ENCODE measurements at places on chromosomes 7 and 10.

- DNase-seq = no peak
Observed at GRCh38 chr7:37448011-37448635, 541 bp downstream of the ELMO1 start.

DNA sequence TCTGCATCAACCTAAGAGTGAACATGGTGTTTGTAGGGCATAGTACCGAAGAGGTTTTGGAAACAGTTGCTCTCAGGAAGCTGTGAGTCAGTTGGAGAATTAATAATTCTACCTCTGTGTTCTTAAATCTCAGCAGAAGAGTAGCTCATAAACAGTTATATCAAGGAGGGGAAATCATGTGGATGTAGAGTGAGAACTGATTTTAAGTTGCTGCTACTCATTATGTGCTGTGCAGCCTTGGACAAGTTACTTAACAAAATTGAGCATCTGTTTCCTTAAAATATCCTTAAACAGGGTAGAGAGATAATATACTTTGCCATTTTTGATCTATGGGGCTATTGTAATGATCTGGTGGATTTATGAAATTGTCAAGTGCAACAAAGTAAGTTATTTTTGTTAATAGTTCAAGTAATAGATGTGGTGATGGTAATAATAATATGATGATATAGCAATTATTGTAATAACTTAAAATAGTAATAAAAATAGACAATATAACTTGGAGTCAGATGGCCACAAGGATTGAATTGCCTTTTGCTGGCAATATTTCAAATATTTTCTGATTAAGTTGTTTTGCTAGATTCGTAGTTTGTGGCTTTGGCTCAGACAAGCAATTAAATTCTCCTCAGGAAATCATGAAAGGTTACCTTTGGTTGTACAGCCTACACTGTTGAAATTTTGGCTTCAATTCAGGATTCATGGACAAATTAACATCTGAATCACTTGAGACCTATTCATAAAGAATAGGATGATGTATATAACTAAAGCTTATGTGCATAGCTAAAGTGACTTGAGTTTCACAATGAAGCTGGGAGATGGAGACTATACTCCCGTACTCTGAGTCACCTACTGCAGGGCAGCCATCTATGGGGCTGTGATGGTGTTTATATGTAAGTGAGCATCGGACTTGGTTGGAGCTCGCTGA lies 228.5 kb downstream of the CDK14 start:
- DNase-seq = no peak

GRCh38 chr10:79385392-79385795 lies 38.1 kb downstream of the PPIF start:
- no peak for DNase-seq

- peak; percentile 13 for DNase-seq
Observed at GRCh38 chr7:158811461-158811860, 17.8 kb downstream of the ESYT2 start.

DNA sequence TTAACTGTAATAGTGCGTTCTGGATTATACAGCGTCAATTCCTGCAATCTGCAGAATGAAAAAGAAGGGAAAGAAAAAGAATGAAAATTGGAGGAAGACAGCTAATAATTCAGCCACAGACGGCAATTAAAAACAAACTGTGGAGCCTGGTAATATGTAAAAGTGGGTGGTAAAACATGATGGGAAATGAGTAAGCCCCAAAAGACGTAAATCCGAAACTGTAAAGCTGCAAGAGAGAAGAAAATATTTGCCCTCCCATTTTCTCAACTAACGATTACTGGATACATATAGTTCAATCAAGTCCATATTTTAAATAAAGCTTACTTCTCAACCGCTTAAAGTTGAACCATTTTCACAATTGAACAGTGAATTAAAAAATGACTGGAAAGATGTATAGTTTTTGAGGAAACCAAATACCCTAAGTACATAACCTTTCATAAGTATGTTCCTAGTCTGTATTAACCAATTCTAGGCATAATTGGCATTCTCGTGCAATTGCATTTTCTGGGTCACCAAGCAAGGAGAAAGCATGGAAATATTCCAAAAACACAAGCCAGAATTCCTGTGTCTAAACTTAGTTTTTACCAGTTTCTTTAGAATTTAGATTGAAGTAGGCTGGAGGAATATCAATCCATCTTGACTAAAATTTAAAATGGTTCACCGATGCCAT lies 44.8 kb downstream of the MALSU1 start:
- no peak for DNase-seq

GRCh38 chr7:47194516-47195057 lies 387.3 kb downstream of the TNS3 start:
- no peak for DNase-seq

DNA sequence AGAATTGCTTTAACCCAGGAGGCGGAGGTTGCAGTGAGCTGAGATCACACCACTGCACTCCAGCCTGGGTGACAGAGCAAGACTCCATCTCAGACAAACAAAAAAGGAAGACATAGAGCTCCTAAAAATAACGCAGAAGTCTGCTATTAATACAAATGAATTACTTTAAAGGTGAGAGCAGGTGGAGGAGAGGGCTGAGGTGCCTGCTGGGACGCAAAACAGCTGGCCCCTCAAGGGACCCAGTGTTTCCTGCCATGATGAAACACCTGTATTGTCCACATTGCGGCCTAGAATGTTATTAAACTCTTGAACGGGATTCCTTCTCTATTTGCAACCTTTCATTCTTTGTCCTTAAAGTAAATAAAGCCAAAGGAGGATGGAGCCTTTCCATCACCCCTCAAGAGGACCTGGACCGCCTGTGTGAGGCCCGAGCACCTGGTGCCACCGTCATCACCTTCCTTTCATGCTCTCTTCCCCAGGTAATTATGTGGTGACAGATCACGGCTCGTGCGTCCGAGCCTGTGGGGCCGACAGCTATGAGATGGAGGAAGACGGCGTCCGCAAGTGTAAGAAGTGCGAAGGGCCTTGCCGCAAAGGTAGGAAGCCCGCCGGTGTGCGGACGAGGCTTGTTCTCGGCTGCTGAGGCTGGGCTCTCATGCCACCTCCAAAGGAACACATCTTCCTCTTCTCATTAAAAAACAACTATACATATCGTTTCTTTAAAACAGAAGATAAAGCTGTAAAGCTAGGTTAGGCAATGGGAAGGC lies 136.7 kb downstream of the EGFR start:
- no peak for DNase-seq

GRCh38 chr10:92969151-92969550 lies 91.4 kb upstream of the CYP26C1 start:
- DNase-seq = no peak

GRCh38 chr10:4101918-4102654 lies 317.1 kb upstream of the KLF6 start:
- no peak for DNase-seq

DNA sequence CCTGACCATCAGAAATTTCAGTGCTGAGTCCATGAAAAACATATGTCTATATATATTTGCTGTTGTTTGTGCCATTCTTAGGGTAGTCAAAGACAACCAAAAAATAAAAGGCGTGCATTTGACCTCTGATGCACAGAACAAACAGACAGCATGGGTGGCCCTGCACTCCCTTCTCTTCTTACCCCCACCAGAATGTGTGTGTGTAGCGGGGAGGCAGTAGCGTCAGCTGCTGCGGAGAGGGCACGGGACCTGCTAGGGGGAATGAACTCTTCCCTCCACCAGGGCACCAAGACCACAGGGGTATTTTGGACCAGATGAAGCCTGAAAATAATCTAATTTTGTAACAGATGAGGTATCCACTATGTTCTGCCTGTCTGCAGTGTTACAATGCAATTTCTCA lies 277.7 kb upstream of the ZNF32 start:
- DNase-seq = no peak

- DNase-seq = no peak
Observed at GRCh38 chr10:106863549-106863948, 301.0 kb downstream of the SORCS1 start.

GRCh38 chr10:571688-572451 lies 117.6 kb downstream of the DIP2C start:
- no peak for DNase-seq

Data from stimulated activated CD4-positive, alpha-beta T cell treated with anti-CD3 and anti-CD28 coated beads, Interleukin-1b, Interleukin-23, amount 100 ng/mL, for 1 hour (primary cell).